ENCODE measurements at places on chromosomes 6 and 20. TPM values are rescaled to one million over a fixed set of nuclear protein-coding genes. Genes with fewer than 3 reads are reported as not detected.

GRCh38 chr6:74757813-74758212, 448.0 kb downstream of the COL12A1 start:
- H3K27ac ChIP-seq = no peak overlapping the region
- no peaks in the 10 kb centered on the region for H3K36me3 ChIP-seq
- no peak overlapping the region for H3K4me3 ChIP-seq
- DNase-seq = no peak

- DNase-seq = no peak
- peaks cover 14% of the 10 kb centered on the region for H3K4me1 ChIP-seq
- no peaks in the 10 kb centered on the region for H3K27me3 ChIP-seq
Observed at GRCh38 chr20:4971064-4971463, 30.2 kb downstream of the SLC23A2 start.

DNA sequence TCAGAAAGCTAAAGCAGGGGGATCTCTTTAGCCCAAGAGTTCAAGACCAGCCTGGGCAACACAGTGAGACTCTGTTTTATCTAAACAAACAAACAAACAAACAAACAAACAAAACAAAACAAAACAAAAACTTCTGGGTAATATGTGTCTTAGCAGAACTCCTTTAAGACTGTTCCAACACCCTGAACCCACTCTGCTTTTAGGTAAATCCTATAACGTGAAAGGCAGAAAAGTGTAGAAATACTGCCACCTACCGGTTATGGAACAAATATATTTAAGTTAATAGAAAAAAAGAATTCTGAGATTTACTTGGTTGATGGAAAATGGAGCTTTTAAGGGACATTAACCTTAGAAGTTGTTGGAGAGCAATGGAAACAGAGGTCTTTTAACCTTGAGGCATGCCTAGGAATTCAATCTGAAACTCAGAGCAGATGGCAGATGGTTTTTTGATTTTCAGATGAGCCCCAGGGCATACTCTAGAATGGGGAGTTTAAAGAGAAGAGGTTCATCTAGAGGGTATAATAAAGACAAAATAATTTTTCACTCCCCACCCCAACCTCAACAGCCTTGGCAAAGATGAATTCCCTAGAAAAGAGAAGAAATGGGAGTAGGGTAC, 38.5 kb downstream of the SOD2 start:
- no peaks in the 10 kb centered on the region for H3K36me3 ChIP-seq
- H3K4me1 ChIP-seq = no peaks in the 10 kb centered on the region

DNA sequence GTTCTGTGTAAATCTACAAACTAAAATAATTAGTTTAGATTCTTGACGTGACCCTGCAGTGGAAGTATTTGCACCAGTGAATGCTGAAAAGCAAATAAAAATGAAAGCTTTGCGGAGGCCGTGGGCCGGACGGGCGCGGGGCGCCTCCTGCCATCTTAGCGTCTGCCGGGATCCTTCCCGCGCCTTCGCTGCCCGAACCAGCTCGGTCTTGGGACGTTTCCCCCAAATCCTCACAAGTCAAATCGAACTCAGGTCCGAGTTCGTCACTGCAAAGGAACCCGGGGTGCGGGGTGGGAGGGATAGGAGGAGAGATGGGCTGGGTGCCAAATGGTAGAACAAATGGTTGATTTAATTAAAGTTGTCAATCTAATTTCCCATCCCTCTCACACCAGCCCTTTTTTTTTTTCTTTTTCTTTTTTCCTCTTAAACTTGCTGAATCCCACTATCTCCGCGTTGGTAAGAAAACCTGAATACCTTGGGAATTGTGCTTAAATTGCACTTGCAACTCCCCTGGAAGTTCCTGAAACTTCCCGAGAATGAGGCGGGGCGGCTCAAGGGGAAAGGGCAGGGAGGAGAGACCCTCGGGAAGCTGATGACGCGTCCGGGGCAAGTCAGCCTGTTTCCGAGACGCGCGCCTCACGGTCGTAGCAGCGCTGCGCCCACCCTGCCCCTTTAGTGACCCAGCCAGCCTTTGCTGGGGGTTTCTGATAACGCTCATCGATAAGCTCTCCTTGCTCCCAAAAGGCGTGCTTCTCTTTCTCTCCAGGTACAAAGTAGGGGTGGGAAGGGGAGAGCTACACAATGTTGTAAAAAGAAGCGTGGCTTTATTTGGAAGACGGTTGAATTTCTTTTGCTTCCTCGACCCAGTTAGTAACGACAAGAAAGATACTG, 1.8 kb downstream of the GJA1 start:
- peak overlapping the region; percentile 89 for H3K27ac ChIP-seq
- peak overlapping the region; percentile 96 for H3K4me3 ChIP-seq
- H3K36me3 ChIP-seq = peaks cover 6% of the 10 kb centered on the region
- H3K4me1 ChIP-seq = peaks cover 22% of the 10 kb centered on the region
- peak; percentile 79 for DNase-seq
- H3K27me3 ChIP-seq = peaks cover 5% of the 10 kb centered on the region

DNA sequence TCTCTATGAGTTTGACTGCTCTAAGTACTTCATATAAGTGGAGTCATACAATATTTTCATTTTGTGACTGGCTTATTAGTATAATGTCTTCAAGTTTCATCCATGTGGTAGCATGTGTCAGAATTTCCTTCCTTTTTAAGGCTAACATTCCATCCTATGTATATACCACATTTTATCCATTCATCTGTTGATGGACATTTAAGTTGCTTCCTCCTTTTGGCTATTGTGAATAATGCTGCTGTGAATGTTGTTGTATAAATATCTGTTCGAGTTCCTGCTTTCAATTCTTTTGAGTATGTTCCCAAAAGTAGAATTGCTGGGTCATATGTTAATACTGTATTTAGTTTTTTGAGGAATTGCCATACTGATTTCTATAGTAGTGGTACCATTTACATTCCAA, 79.5 kb downstream of the PTPRA start:
- H3K27ac ChIP-seq = no peak overlapping the region
- H3K4me1 ChIP-seq = peaks cover 7% of the 10 kb centered on the region
- DNase-seq = no peak
- no peaks in the 10 kb centered on the region for H3K27me3 ChIP-seq
- H3K4me3 ChIP-seq = no peak overlapping the region
- H3K36me3 ChIP-seq = peaks cover 29% of the 10 kb centered on the region

GRCh38 chr20:881051-881782, 34.9 kb downstream of the ANGPT4 start:
- DNase-seq = no peak
- no peak overlapping the region for H3K4me3 ChIP-seq
- no peaks in the 10 kb centered on the region for H3K4me1 ChIP-seq
- no peaks in the 10 kb centered on the region for H3K36me3 ChIP-seq
- H3K27me3 ChIP-seq = peaks cover 53% of the 10 kb centered on the region

DNA sequence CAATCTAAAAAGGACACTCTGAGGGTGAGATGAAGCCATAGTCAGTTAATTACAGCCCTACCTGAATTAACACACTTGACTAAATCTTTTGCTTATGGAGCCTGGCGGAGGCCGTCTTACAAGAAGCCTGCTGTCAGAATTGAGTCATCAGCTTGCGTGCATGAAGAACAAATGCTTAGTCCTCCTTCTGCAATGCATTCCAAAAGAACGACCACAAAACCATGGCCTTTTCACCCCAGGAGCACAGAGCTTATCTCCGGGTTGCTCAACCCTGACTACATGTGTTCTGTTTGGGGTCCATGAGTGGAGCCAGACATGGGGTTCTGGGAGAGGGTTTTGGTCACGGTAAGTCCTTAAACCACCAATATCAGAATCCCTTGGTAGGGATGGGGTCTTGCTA, 318.1 kb downstream of the CLIC5 start:
- H3K4me1 ChIP-seq = no peaks in the 10 kb centered on the region
- H3K27ac ChIP-seq = no peak overlapping the region
- no peak overlapping the region for H3K4me3 ChIP-seq
- H3K27me3 ChIP-seq = peaks cover 3% of the 10 kb centered on the region
- DNase-seq = no peak
- H3K36me3 ChIP-seq = no peaks in the 10 kb centered on the region

DNA sequence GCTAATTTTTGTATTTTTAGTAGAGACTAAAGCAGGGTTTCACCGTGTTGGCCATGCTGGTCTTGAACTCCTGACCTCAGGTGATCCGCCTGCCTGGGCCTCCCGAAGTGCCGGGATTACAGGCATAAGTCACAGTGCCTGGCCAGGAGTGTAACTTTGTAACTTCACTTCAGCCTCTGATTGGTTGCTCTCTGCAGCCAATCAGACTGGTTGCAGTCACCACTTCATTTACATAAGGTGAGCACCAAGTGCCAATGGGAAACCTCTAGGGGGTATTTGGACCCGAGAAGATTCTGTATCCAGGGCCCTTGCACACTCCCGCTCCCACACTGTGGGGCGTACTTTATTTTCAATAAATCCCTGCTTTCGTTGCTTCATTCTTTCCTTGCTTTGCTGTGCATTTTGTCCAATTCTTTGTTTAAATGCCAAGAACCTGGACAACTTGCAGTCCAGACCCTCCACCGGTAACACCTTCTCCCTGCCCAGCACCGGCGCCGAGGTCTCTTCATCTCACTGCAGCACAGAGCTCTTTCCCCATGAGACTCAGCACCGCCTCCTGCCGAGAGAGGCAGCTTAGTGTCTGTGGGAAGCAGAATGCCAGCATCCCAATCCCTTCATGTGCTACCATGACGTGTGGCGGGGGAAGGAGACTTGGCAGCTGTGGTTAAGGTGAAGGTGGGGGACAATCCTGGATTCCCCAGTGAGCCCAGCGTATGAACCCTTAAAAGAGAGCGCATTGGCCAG, 14.0 kb upstream of the MRGBP start:
- no peak overlapping the region for H3K4me3 ChIP-seq
- peaks cover 16% of the 10 kb centered on the region for H3K4me1 ChIP-seq
- no peak overlapping the region for H3K27ac ChIP-seq
- H3K27me3 ChIP-seq = no peaks in the 10 kb centered on the region

DNA sequence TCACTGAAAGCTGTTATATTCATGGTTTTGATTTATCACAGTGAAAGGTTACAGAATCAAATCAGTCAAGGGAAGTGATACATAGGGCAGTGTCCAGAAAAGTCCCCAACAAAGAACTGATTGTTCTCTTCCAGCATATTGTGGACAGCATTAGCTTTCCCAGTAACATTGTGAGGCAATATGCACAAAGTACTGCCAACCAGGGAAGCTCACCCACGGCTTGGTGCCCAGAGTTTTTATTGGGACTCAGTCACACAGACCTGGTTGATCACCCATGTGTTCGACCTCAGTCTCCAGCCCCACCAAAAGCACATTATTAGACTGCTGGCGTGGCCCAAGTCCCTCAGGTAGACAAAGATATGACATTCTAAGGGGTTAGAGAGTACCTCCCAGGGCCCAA, 76.0 kb downstream of the LCA5 start:
- no peaks in the 10 kb centered on the region for H3K27me3 ChIP-seq
- H3K4me3 ChIP-seq = no peak overlapping the region

GRCh38 chr20:24501764-24502556, 32.5 kb downstream of the SYNDIG1 start:
- H3K4me3 ChIP-seq = no peak overlapping the region
- H3K27ac ChIP-seq = no peak overlapping the region
- H3K27me3 ChIP-seq = peaks cover 3% of the 10 kb centered on the region
- peaks cover 23% of the 10 kb centered on the region for H3K4me1 ChIP-seq

- H3K27ac ChIP-seq = no peak overlapping the region
- peaks cover 77% of the 10 kb centered on the region for H3K27me3 ChIP-seq
- DNase-seq = no peak
- H3K4me1 ChIP-seq = no peaks in the 10 kb centered on the region
- no peak overlapping the region for H3K4me3 ChIP-seq
- H3K36me3 ChIP-seq = no peaks in the 10 kb centered on the region
Observed at GRCh38 chr20:46009816-46010215, 1.1 kb downstream of the MMP9 start.

DNA sequence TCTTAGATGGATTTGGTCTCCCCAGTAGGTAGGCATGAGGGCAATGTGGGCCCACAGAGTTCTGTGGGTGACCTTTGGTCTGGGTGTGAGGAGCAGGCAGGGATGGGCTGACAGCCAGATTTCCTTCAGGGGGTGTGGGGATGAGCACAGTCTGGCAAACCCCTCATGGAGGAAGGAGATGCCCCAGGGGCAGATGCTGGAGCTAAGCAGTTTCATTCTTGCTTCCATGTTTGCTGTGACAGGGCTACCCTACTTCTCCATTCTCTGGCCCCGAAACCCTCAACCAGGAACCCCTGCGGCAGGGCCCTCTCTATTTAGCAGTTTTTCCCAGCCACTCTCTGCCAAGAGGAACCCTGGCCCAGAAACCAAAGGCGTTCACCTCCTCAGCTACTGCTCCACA, 40.4 kb downstream of the GCLC start:
- peaks cover 25% of the 10 kb centered on the region for H3K36me3 ChIP-seq
- no peak for DNase-seq
- no peaks in the 10 kb centered on the region for H3K4me1 ChIP-seq
- no peak overlapping the region for H3K27ac ChIP-seq
- H3K27me3 ChIP-seq = no peaks in the 10 kb centered on the region
- H3K4me3 ChIP-seq = no peak overlapping the region

DNA sequence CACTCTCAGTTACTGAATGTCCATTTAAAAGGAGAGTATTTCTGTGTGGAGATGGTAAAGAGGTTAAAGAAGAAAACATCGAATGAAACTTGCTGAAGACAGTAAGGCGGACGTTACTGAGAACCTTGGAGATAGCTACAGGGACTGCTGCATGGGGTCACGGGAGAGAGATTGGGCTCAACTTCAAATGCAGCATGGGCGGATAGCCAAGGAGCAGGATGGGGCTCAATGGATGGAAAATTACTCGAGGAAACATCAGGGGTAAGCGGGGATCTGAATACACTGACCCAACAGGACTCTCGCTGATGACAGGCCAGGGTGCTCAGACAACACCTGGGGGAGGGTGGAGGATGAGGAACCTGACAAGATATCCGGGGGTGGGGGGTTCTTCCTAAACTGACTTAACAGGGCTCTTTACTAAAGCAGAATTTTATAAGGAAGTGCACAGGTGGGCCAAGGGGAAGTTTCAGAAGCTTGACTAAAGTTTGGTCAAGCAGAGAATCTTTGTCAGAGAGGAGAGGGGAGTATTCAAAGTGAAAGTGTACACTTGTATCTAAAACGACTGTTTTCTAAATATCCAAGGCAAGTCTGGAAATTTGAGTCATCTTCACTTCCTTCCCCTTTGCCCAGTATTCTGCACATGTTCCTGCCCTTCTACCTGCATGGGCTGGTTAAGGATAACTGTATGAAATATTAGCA, 22.8 kb downstream of the ECT2L start:
- peaks cover 37% of the 10 kb centered on the region for H3K4me1 ChIP-seq
- peaks cover 3% of the 10 kb centered on the region for H3K36me3 ChIP-seq
- peak overlapping the region; percentile 97 for H3K27ac ChIP-seq
- H3K4me3 ChIP-seq = peak overlapping the region; percentile 68

- H3K27me3 ChIP-seq = no peaks in the 10 kb centered on the region
- peak within 1 kb of the TSS; percentile 85 for H3K27ac ChIP-seq
- DNase-seq = peak; percentile 89
Observed at GRCh38 chr20:58309591-58310290, at the start of gene RAB22A. RAB22A (plus strand) TSS chr20:58309715; CDS start chr20:58309977, 262 bp downstream.

COX4I2 gene
- not detected for total RNA-seq

HRH3 gene
- total RNA-seq = 0.24 TPM

GPX5 gene
- not detected for total RNA-seq

ZSCAN16 gene
- 12.1 TPM for total RNA-seq

WFDC10B gene
- total RNA-seq = not detected

PPP1R3G gene
- total RNA-seq = 0.45 TPM

OR12D3 gene
- not detected for total RNA-seq

PGK2 gene
- total RNA-seq = not detected

AMD1 gene
- 84.3 TPM for total RNA-seq

SEL1L2 gene
- not detected for total RNA-seq

ELOVL4 gene
- 9.1 TPM for total RNA-seq

KCNK16 gene
- 41.1 TPM for total RNA-seq

SYCP2 gene
- 0.88 TPM for total RNA-seq

TBX18 gene
- total RNA-seq = 8.2 TPM

NMBR gene
- 0.22 TPM for total RNA-seq

SIRPD gene
- total RNA-seq = not detected
